H7 (cell line): ENCODE measurements at places on chromosomes 6 and 20. TPM values are rescaled to one million over a fixed set of nuclear protein-coding genes. Genes with fewer than 3 reads are reported as not detected.

Gene LPA
- total RNA-seq: not detected in 2 replicates

Gene EYA2
- 0.41 and 1.7 TPM in 2 replicates for total RNA-seq

Gene NRSN1
- total RNA-seq: not detected in 2 replicates

Gene GDAP1L1
- total RNA-seq: 6.1 and 6.8 TPM in 2 replicates

Gene TMEM63B
- 24.9 and 36.2 TPM in 2 replicates for total RNA-seq

Gene SNX9
- 35.9 and 36.1 TPM in 2 replicates for total RNA-seq

Gene SLC35B3
- total RNA-seq: 7.4 and 8.5 TPM in 2 replicates

Gene DHX16
- total RNA-seq: 39.2 and 45.3 TPM in 2 replicates

Gene BHLHE23
- 2.1 TPM in 2 replicates for total RNA-seq

Gene MRAP2
- 4.2 and 4.7 TPM in 2 replicates for total RNA-seq

Gene PCK1
- total RNA-seq: not detected in 2 replicates

Gene CST3
- 68.5 and 104 TPM in 2 replicates for total RNA-seq

Gene ADGRF5
- under 0.01 and 1.0 TPM in 2 replicates for total RNA-seq

Gene QKI
- total RNA-seq: 155 and 200 TPM in 2 replicates

Gene SPTLC3
- under 0.01 and 2.3 TPM in 2 replicates for total RNA-seq

Gene HCRTR2
- total RNA-seq: 0.07 TPM in 1 of 2 replicates, not detected in the other

Gene TBXT
- total RNA-seq: 0.22 and 1.0 TPM in 2 replicates

Gene CLVS2
- 0.26 and 0.94 TPM in 2 replicates for total RNA-seq

Gene DOP1A
- 10.2 and 14.3 TPM in 2 replicates for total RNA-seq

Gene TRIM31
- total RNA-seq: not detected in 2 replicates

Gene TMEM74B
- total RNA-seq: 4.1 and 5.9 TPM in 2 replicates

Gene RPP40
- 13.5 and 22.2 TPM in 2 replicates for total RNA-seq

Gene PPP1R14C
- total RNA-seq: 0.04 and 0.10 TPM in 2 replicates

Gene CCN6
- not detected in 2 replicates for total RNA-seq
